ENCODE measurements at places on chromosomes 2 and 18.

DNA sequence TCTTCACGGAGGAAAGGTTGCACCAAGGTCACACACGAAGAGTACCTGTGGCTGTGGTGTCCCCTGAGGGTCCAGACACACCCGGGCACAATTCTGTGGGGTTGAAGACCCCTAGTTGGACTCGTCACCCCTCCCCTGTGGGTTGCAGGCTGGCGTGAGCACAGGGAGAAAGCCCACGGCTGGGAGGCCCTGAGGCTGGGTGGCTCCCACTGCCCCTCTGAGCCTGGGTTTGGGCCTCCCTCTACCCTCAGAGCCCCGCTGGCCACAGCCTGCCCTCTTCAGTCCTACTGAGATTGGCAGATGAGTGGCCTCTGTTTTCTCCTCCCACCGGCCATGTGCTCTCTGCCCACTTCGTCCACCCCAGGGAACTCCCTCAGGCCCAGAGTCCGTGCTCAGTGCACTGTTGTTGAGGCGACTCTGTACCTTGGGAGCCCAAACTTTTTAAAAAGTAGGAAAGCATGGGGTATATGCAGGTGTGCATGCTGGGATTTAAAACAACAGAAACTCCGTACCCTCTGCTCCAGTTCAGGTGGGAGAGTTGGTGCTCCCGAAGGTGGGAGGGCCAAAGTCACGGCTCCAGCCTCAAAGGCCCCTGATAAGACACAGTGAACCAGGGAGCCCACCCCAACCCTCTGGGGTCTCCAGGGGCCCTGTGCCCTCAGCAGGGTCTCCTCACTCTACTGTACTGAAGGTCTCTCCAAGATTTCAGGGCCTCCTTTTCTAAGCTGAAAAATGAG is 19.1 kb downstream of the RAMP1 start:
- no peak for DNase-seq

DNA sequence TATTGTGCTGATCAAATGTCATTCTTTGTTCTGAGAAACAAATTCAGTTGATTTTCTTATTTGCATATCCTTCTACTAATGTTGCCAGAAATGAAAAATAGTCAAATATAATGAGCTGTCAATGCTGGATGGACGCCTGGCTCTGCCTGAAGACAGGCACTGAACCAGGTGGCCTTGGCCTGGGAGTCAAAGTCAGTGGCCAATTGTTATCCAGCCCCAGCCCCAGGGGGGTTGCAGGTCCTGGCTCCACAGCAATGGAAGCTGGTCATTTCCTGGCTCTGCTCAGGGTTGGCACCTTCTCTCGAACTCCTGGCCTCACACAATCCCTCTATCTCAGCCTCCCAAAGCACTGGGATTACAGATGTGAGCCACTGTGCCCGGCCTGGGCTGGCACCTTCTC is 176.8 kb upstream of the GLI2 start:
- DNase-seq: no peak

- DNase-seq: no peak
Observed at GRCh38 chr2:145220496-145220895, 700.6 kb upstream of the ZEB2 start.

DNA sequence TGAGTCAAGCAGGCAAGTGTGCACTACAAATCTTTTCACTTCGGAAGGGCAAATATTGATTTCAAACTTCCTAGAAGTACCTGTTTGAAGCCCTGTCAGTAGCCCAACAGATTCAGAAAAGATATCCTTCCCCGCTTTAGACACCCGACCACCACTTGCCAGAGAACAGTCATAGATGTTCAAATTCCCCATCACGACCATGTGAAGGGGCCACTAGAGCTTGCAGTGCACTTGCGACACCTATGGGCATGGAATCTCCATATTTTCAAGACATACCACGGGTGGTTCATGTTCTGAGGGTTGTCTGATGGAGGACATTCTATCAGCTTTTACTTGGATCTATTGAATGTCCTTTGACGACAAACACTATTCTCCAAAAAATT is 23.8 kb downstream of the GNLY start:
- DNase-seq: no peak

GRCh38 chr2:127386246-127386645 is 1.5 kb downstream of the MAP3K2 start:
- DNase-seq: no peak

DNA sequence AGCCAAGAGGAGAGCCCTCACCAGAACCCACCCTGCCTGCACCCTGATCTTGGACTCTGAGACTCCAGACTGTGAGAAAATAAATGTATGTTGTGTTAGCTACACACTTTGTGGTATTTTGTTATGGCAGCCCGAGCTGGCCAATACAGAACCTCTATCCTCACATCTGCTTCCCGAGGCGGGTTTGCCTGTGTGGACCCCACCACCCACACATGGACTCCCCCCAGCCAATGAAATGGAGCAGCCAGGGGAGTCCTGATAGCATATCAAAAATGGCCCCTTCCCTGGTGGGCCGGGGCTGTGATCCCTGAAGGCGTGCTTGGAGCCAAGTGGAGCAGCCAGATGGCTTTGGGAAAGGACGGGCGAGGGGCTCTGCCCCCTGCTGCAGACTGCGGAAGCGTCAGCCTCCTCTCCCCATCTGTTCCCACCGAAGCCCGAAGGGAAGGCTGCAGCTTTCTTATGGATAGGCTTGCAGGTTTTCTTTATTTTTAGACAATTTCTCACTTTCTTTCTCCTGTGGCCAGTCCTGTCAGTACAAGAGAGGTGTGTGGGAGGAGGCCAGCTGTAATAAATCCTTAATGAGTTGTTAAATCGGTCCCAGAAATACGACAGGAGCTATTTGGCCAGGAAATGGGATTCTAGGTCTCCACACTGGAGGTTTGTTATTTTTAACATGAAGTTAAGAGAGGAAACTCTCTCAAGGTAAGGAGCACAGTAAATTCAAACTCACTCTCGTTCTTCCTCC is 34.4 kb downstream of the TEX51 start:
- no peak for DNase-seq

GRCh38 chr2:102761763-102762162 is at the start of gene TMEM182:
Gene TMEM182, plus strand, starts transcription at chr2:102762031. Its CDS starts 187 bp downstream, at chr2:102762218.
- DNase-seq: no peak

Measured in activated CD8-positive, alpha-beta memory T cell treated with anti-CD3 and anti-CD28 coated beads for 4 hours (primary cell).